8988T (cell line): ENCODE measurements at places on chromosomes 12 and 14.

- no peak for DNase-seq
Observed at GRCh38 chr12:95368931-95369330, 105.0 kb upstream of the METAP2 start.

DNA sequence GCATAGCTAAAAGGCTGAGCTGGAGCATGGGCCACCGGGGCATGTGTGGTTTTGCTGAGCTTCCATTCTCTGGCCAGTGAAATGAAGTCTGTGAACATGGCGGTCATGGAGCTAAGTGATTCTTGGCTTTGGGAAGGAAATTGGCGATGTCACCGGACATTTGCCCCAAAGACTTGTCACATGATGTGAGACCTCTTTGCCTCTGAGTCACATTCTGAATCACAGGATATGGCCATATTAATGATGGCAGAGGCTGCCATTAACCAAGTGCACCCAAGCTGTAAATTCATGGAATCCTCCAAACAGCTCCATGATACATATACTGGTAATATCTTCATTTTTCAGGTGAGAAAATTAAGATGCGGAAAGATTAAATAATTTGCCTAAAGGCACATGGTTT is 27.4 kb upstream of the BATF start:
- no peak for DNase-seq

GRCh38 chr14:61211476-61212255 is 69.5 kb downstream of the TMEM30B start:
- no peak for DNase-seq

- DNase-seq, result no peak
Observed at GRCh38 chr12:101596172-101596571, 1.4 kb downstream of the MYBPC1 start.

- no peak for DNase-seq
Observed at GRCh38 chr14:76174982-76175381, 23.3 kb downstream of the GPATCH2L start.

- no peak for DNase-seq
Observed at GRCh38 chr14:69754487-69754886, 12.5 kb upstream of the SRSF5 start.

- no peak for DNase-seq
Observed at GRCh38 chr12:30896461-30896860, 30.1 kb upstream of the TSPAN11 start.

DNA sequence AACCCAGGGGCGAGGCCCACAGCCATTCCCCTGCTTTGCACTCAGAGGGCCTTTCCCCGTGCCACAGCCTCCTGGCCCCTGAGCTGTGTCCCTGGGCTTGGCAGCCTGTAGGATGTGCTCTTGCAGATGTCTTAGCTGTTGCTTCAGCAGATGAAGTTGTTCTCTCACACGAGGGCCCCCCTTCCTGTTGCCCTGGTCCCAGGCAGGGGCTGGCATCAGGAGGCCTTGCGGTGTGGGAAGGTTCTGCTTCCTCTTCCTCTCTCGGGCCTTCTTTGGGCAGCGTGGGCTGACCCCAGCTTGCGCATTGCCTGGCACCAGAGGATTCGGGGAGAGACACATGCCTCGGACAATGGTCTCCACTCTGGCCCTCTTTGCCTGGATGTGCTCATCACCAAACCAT is 12.7 kb downstream of the PROX2 start:
- no peak for DNase-seq

GRCh38 chr14:70032447-70032846 is 153.2 kb downstream of the SMOC1 start:
- no peak for DNase-seq

DNA sequence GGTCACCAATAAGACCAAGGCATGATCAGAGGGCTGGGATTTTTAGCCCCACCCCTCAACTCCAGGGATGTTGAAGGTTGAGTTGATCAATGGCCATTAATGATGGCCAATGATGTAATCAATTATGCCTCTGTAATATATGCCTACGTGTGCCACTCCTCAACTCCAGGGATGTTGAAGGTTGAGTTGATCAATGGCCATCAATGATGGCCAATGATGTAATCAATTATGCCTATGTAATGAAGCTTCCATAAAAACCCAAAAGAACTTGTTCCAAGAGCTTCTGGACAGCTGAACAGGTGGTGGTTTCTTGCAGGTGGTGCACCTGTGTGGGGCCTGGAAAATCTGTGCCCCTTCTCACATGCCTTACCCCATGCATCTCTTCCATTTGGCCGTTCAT is 33.2 kb downstream of the KLRG1 start:
- no peak for DNase-seq

GRCh38 chr14:56753396-56753795 is 56.9 kb downstream of the OTX2 start:
- no peak for DNase-seq

DNA sequence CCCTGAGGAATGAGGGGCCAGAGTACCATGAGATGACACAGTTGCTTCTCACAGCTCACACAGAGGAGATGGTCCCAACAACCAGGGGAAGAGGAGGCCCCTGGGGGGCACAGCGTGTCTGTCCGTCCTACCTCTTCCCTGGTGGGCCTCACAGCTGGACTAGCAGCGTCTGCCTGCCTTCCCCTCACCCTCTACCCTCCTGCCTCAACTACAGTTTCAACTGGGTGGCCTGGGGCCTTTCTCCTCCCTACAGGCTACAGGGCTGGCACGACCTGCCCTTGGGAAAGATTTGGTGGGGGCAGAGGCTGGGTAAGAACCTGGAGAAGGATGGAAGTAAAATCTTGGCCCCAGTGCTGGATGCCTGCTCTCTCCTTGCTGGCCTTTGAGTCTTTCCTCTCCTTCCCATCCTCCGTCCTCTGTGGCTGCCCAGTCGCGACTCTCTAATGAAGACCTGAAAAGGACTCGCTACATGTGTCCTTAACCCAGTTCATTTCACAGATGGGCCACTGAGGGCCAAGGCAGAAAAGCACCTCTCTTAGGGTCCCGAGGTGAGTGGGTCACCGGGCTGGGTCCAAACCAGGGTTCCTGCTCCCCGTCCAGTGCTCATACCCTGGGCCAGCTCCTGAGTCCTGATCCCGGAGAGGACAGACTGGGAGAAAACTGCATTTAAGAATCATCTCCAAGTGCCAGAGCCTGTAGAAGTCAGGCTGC is 232.5 kb downstream of the BCL11B start:
- DNase-seq, result no peak
